Myocyte (in vitro differentiated cells): ENCODE measurements at places on chromosomes 13 and 19. TPM values are rescaled to one million over a fixed set of nuclear protein-coding genes. Genes with fewer than 3 reads are reported as not detected.

KLK15 gene
- total RNA-seq, result not detected in 2 replicates

SIGLEC5 gene
- not detected in 2 replicates for total RNA-seq

ZNF439 gene
- 0.08 and 0.10 TPM in 2 replicates for total RNA-seq

ELL gene
- 8.1 and 10.0 TPM in 2 replicates for total RNA-seq

ZNF726 gene
- total RNA-seq, result 0.62 and 1.1 TPM in 2 replicates

ZNF470 gene
- total RNA-seq, result 2.0 and 2.1 TPM in 2 replicates

ZNF43 gene
- total RNA-seq, result 6.0 and 8.6 TPM in 2 replicates

CCL25 gene
- total RNA-seq, result not detected in 2 replicates

ZNF85 gene
- 8.8 and 8.9 TPM in 2 replicates for total RNA-seq

ADPRHL1 gene
- total RNA-seq, result 6.6 and 8.4 TPM in 2 replicates

GARIN5B gene
- total RNA-seq, result not detected in 2 replicates
